KBM-7 (cell line): ENCODE measurements at places on chromosomes 3 and 15.

- no peak for DNase-seq
These were observed 204.3 kb downstream of the TBL1XR1 start for GRCh38 chr3:176992978-176993377.

DNA sequence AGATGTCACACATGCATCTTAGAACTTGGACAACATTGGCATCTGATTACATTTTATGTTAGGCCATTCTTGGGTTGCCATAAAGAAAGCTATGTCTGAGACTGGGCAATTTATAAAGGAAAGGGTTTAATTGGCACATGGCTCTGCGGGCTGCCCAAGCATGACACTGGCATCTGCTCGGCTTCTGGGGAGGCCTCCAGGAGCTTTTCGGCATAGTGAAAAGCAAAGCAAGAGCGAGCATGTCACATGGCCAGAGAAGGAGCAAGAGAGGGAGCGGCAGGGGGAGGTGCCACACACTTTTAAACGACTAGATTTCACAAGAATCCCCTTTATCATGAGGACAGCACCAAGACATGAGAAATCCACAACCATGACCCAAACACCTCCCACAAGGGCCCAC lies 11.3 kb downstream of the RYR3 start:
- DNase-seq: no peak

- DNase-seq: no peak
These were observed 21.6 kb downstream of the CCDC80 start for GRCh38 chr3:112619295-112619694.

DNA sequence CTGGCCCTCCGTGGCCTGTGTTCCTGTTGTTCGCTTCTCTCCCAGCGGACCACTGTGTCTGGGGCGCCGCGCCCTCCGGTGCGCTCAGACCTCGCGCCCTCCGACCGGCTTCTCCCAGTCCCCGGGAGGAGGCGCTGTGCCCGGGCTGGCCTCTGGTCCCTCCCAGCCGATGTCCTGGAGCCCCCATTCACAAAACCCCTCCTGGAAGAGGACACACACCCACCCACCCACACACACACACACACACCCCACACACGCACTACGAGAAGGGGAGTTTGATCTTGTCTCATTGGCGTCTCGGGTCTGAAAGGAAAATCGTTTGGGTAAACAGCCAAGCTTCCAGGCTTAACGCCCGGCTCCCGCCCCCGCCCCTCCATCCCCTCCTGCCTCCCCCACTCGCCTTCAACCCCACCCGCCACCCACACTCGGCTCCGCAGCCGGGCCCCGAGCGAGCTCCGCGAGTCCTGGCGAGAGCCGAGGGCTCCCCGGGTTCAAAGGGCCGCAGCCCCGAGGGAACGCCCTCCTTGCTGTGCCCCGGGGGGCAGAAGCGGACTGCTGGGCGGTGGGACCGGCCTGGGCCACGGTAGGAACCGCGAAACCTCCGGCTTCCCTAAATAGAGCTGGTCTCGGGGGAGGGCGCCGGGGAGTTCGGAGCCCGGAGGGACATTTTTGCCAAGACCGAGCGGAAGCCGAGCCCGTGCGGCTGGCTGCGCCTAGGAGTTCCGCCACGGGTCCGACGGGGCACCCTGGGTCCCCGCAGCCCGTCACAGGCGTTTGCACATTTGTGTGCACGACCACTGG lies 23.6 kb downstream of the NR2F2 start:
- DNase-seq: no peak

- no peak for DNase-seq
These were observed 54.1 kb downstream of the ABTB1 start for GRCh38 chr3:127726894-127727293.

- no peak for DNase-seq
These were observed 33.6 kb downstream of the PLA2G4D start for GRCh38 chr15:42060797-42061196.

DNA sequence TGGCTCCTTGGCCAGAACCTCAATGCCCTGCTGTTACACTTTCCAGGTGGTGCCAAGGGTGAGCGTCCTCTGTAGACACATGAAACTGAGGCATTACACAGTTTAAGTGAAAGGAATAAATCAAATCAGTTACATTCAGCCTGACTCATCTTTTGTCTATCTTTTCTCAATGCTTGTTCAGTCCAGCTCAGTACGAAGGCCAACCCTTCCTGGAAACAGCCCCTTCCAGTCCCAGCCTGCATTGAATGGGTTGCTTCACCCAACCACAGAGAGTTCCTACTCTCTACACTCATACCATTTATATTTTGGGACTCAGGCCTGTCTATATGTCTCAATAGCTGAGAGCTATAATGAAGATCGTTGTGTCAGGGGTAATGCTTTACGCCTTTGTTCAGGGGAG lies 363.6 kb downstream of the RORA start:
- DNase-seq: no peak

- no peak for DNase-seq
These were observed 40.6 kb downstream of the ILDR1 start for GRCh38 chr3:121981473-121981872.

GRCh38 chr3:103976931-103977339 lies 1389.8 kb upstream of the ALCAM start:
- DNase-seq: no peak

- no peak for DNase-seq
These were observed 75.2 kb downstream of the FMN1 start for GRCh38 chr15:33119273-33119672.

DNA sequence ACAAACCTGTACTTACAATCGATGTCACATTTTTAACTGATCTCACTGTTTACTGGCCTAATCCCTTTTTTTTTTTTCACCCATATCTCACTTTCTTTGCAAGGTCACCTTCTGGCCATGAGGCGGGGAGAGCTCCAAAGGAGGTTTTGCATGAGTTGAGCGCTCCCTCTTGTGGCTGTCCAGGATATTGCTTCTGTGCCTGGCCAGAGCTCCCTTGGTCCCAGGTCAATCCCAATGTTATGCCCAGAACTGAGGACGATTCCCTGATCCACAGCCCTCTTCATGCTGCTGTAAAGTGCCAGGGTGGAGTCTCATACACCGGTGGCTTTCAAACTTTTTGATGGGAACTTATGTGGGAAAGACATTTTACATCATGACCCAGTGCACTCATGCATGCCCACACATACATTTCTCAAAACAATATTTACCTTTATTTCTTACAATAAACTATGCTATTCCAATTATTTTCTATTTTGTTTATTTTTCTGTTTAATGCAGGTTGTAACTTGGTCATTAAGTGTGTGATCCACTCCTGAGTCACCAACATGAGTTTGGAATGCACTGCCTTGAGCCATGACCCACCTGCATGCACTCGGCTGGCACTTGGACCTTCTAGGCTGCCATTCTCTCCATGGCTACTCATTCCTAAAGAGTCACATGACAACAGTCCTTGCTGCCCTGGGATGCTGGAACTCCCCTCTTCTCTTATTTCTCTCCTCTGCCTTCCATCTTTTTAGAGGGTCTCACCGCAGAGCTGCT lies 9.6 kb upstream of the SST start:
- peak; percentile 78 for DNase-seq

- DNase-seq: no peak
These were observed 518.9 kb downstream of the NR2F2 start for GRCh38 chr15:96849271-96849900.
